ENCODE measurements at places on chromosomes 6 and 20. TPM values are rescaled to one million over a fixed set of nuclear protein-coding genes. Genes with fewer than 3 reads are reported as not detected.
A peak's percentile ranks its signal among the peaks of the same experiment; 100 is the strongest.

The ABHD16B gene
- not detected for total RNA-seq

The SH3BGRL2 gene
- total RNA-seq = 1.6 TPM

The MRAP2 gene
- total RNA-seq = not detected

The HLA-DRB1 gene
- total RNA-seq = 42.8 TPM

The KCNK16 gene
- not detected for total RNA-seq

The AGER gene
- 25.1 TPM for total RNA-seq

The ADGRG6 gene
- not detected for total RNA-seq

The HSPA12B gene
- not detected for total RNA-seq

The KIF3B gene
- total RNA-seq = 13.2 TPM

The IL17A gene
- total RNA-seq = not detected

GRCh38 chr6:25925876-25926275 is 4.6 kb downstream of the SLC17A2 start:
- no peaks in the 10 kb centered on the region for H3K36me3 ChIP-seq
- H3K4me3 ChIP-seq = no peak overlapping the region

- no peaks in the 10 kb centered on the region for H3K4me1 ChIP-seq
- no peak overlapping the region for H3K4me3 ChIP-seq
- no peak for DNase-seq
Measured at GRCh38 chr6:105324386-105324950, 78.4 kb downstream of the PREP start.

DNA sequence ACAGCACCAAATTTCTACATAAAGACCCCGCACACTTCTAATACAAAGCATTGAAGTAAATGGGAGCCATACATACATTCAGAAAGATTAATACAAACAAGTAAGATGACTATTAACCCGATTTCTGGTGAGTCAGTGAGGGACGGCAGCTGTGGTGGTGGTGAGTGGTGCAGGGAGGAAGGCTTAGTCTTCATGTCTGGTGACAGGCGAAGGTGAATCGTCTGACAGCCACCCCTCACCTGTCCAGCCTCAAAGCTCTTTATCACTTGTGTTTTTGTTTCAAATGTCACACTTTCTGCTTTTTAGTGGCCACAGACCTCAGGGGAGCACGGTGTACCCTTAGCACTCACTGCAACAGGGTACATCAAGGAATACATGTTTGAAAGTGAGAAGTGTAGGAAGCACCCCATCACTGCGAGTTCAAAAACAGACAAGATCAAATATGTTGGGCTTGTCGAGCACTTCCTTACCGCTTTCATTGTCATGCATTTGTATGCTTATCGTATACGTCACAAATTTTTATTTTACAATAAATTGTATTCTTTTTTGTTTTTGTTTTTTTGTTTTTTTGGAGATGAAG is 63.5 kb downstream of the IRF4 start:
- peak; percentile 25 for DNase-seq
- no peaks in the 10 kb centered on the region for H3K36me3 ChIP-seq
- H3K27ac ChIP-seq = no peak overlapping the region
- no peak overlapping the region for H3K4me3 ChIP-seq

GRCh38 chr6:145318952-145319351 is 416.4 kb downstream of the EPM2A start:
- H3K36me3 ChIP-seq = no peaks in the 10 kb centered on the region
- no peaks in the 10 kb centered on the region for H3K27me3 ChIP-seq
- DNase-seq = no peak

GRCh38 chr6:107532706-107533105 is 42.8 kb downstream of the SOBP start:
- H3K4me3 ChIP-seq = no peak overlapping the region
- H3K27ac ChIP-seq = no peak overlapping the region
- H3K27me3 ChIP-seq = peaks cover 2% of the 10 kb centered on the region
- no peaks in the 10 kb centered on the region for H3K36me3 ChIP-seq

- H3K36me3 ChIP-seq = peaks cover 44% of the 10 kb centered on the region
- peak overlapping the region; percentile 78 for H3K4me3 ChIP-seq
- H3K27ac ChIP-seq = peak overlapping the region; percentile 22
- DNase-seq = no peak
- no peaks in the 10 kb centered on the region for H3K27me3 ChIP-seq
Measured at GRCh38 chr6:43013097-43013842, 476 bp downstream of the MEA1 start.

DNA sequence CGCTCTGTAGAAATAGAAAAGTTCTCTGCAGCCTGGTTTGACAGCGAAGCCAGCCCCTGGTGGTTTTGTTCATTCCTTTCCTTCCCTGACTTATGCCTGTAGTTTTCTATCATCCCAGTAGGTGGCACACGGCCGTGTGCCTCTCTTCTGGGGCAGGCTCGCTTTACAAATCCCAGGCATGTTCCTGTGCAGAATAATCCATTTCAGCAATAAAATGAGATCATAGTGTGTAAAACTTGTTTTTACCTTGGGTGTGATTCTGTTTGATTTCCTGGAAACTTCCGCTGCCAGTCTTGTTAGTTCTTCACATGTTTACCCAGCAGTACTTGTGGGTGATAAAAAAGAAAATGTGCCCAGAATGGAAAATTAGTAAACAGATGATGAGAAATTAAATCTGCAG is 7.4 kb upstream of the INSM1 start:
- H3K27ac ChIP-seq = no peak overlapping the region
- no peak overlapping the region for H3K4me3 ChIP-seq
- DNase-seq = no peak
- peaks cover 20% of the 10 kb centered on the region for H3K27me3 ChIP-seq
- peaks cover 34% of the 10 kb centered on the region for H3K4me1 ChIP-seq

- H3K36me3 ChIP-seq = peaks cover 53% of the 10 kb centered on the region
- no peak overlapping the region for H3K4me3 ChIP-seq
- no peaks in the 10 kb centered on the region for H3K27me3 ChIP-seq
Measured at GRCh38 chr20:18524646-18525045, 16.9 kb downstream of the SEC23B start.

GRCh38 chr20:25546048-25546447 is 39.3 kb downstream of the NINL start:
- H3K36me3 ChIP-seq = no peaks in the 10 kb centered on the region
- peaks cover 18% of the 10 kb centered on the region for H3K4me1 ChIP-seq
- no peak for DNase-seq
- no peaks in the 10 kb centered on the region for H3K27me3 ChIP-seq
- no peak overlapping the region for H3K4me3 ChIP-seq

DNA sequence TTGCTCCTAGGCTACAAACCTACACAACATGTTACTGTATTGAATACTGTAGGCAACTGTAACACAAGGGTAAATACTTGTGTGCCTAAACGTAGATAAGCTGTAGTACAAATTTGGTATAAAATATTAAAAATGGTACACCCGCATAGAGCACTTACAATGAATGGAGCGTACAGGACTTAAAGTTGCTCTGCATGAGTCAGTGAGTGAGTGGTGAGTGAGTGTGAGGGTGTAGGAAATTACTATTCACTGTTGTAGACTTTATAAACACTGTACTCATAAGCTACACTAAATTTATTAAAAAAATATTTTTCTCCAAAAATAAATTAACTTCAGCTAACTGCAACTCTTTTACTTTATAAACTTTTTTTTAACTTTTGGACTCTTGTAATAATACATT is 391.6 kb downstream of the ADGRB3 start:
- no peak for DNase-seq
- no peak overlapping the region for H3K4me3 ChIP-seq
- H3K36me3 ChIP-seq = no peaks in the 10 kb centered on the region
- no peak overlapping the region for H3K27ac ChIP-seq
- H3K27me3 ChIP-seq = no peaks in the 10 kb centered on the region

- DNase-seq = no peak
- no peaks in the 10 kb centered on the region for H3K4me1 ChIP-seq
- H3K36me3 ChIP-seq = no peaks in the 10 kb centered on the region
- H3K27ac ChIP-seq = no peak overlapping the region
- no peak overlapping the region for H3K4me3 ChIP-seq
- no peaks in the 10 kb centered on the region for H3K27me3 ChIP-seq
Measured at GRCh38 chr20:11810311-11811083, 107.2 kb upstream of the BTBD3 start.

GRCh38 chr6:167570460-167571400 is 245.8 kb downstream of the TTLL2 start:
- no peaks in the 10 kb centered on the region for H3K27me3 ChIP-seq
- H3K4me1 ChIP-seq = no peaks in the 10 kb centered on the region
- H3K36me3 ChIP-seq = no peaks in the 10 kb centered on the region

DNA sequence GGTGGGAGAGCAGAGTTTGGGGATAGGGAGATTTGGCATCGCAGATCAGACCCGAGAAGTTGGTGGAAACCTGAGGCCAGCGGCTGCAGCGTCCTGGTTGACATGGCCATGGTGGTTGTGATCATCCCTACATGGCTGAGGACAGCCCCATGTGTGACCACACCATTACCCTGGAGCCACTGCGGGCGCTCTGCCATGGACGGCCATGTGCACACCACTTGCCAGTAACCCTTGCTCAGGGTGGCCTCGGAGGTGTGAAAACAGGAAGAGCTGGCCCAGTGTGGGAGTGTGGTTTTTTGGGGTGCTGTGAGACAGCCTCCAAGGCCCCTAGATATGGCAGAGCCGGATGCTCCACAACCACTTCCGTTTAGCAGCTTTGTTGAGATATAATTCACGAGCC is 64.4 kb downstream of the TMEM242 start:
- peaks cover 26% of the 10 kb centered on the region for H3K4me1 ChIP-seq
- no peak overlapping the region for H3K27ac ChIP-seq
- no peak for DNase-seq
- H3K4me3 ChIP-seq = no peak overlapping the region

- H3K4me1 ChIP-seq = no peaks in the 10 kb centered on the region
- no peaks in the 10 kb centered on the region for H3K27me3 ChIP-seq
- H3K36me3 ChIP-seq = no peaks in the 10 kb centered on the region
- no peak for DNase-seq
- H3K27ac ChIP-seq = no peak overlapping the region
- H3K4me3 ChIP-seq = no peak overlapping the region
Measured at GRCh38 chr6:5036269-5036668, 32.4 kb upstream of the RPP40 start.

GRCh38 chr6:156517088-156517487 is 260.1 kb upstream of the ARID1B start:
- no peaks in the 10 kb centered on the region for H3K27me3 ChIP-seq
- no peaks in the 10 kb centered on the region for H3K4me1 ChIP-seq
- no peak for DNase-seq
- no peaks in the 10 kb centered on the region for H3K36me3 ChIP-seq
- H3K27ac ChIP-seq = no peak overlapping the region

DNA sequence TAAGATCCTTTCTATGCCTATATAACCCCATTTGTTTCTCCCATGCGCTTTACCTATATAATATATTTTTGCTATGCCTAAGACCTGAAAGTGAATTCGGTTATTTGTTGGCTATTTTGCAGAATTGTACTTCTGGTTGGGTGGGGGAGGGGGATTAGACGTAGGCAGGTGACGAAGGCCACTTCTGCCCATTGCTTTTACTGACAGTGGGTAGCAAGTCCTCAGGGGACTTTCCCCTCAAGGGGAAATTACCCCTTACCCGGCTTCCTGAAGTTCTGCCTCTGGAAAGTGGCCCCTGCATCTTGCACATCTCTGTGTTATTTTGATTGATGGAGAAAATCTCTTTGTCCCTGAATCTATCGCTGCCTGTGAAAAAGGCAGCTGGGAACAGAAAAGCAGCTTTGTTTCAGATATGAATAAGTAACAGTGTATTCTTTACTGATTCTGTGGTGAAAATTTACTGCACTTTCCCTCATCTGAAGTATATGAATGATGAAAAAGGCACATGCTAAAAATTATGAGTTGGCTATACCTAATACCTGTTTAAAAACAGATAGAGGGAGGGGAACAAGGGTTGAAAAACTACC is 133.9 kb downstream of the UTRN start:
- peak; percentile 43 for DNase-seq
- H3K27ac ChIP-seq = no peak overlapping the region
- peaks cover 25% of the 10 kb centered on the region for H3K4me1 ChIP-seq
- peaks cover 23% of the 10 kb centered on the region for H3K36me3 ChIP-seq
- no peak overlapping the region for H3K4me3 ChIP-seq
- H3K27me3 ChIP-seq = no peaks in the 10 kb centered on the region

DNA sequence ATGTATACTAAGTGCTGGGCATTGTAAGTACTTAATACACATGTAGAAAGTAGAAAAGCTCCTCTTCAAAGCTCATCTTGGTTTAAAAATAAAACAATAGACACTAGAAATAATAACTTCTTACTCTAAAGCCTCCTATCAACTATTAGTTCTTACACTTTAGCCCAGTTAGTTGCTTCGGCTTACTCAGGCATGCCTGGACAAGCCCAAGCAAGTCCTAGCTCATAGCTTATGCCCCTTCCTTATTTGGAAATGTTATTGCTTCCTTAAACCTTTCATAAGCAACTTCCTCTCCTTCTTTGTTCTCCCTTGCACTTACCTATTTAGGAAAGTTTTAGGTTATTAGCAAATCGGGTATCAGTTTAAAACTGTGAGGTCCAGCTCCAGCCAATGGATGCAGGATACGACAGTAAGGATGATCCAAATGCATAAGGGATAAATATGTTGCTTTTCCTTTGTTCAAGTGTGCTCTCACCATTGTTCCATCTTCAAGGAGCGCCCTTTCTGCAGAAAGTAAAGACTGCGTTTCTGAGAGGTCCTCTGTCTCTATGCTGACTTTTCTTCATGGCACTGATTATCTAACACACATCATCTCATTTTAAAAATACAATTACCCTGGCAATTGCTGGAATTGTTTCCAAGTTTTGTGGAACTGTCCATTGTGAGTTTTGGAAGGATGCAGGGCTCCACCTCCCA is 12.3 kb downstream of the TMEM30A start:
- H3K27me3 ChIP-seq = no peaks in the 10 kb centered on the region
- H3K27ac ChIP-seq = no peak overlapping the region
- DNase-seq = no peak

Measured in natural killer cell (primary cell).